HAP-1 (cell line): ENCODE measurements at places on chromosomes 1 and 21.
A peak's percentile ranks its signal among the peaks of the same experiment; 100 is the strongest.

GRCh38 chr21:18041012-18041411 lies 203.6 kb upstream of the CHODL start:
- DNase-seq = peak; percentile 45

- no peak for DNase-seq
Measured at GRCh38 chr1:216458812-216459211, 35.6 kb upstream of the USH2A start.

DNA sequence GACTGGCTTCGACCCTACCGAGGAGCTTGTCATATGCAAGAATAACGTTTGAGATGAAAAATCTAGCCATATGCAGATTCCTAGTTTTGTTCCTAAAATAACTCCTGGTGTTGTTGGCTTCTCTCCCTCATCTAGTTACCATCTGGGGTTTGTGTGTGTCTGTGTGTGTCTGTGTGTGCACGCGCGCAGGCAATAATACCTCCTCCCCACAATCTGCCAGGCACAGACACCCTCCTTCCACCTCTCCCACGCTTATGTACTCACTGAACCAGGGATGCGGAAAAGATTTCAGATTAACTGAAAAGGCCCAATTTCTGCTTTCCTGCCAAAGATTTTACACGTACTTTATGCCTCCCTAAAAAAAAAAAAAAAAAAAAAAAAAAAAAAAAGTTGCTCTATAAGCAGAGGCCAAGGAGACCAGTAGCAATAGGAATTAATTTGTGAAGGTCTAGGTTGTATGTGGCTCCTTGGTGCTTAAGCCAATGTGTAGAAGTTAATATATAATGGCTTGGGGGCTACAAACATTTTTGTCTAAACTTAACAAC lies 452.7 kb downstream of the NUF2 start:
- DNase-seq = no peak

DNA sequence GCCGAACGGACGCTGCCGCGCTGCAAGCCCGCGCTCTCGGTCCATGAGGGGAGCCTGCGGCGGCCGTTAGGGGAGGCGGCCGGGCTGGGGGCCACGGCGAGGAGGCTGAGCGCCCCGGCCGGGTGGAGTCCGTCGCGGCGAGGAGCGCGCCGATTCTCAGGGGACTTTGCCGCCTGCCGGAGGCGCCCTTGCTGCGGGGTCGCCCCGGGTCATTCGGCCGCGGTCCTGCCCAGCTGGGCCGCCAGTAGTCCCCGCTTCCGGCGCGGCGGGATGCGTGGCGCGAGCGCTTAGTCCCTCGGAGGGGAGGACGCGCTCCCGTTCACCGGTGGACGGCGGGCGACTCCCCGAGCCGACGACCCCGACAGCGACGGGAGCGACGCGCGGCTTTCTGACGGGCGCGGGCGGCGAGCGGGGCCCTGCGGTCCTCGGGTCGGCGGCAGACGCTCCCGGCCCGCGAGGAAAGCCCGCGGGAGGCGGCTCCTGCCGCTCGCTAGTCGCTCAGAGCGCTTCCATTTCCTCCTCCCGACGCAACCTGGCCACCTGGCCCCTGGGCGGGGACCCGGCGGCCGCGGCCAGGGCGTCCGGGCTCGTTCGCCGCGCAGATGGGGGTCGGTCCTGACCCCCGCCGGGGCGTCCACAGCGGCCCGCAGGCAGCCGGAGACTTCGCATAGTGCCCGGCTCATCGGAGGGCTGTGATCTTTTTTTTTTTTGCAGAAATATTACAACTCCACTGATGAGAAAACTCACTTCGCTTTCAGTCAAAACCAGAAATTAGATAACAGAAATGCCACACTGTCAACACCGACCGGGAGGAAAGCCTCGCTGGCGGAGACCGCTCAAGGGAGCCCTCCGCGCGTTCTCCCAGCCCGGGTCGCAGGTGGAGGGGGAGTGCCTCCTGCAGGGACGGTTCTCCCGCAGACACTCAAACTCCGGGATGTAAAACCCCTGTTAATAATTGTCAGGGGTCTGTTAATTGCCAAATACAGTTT lies 641 bp upstream of the ZBTB21 start:
- peak; percentile 46 for DNase-seq

DNA sequence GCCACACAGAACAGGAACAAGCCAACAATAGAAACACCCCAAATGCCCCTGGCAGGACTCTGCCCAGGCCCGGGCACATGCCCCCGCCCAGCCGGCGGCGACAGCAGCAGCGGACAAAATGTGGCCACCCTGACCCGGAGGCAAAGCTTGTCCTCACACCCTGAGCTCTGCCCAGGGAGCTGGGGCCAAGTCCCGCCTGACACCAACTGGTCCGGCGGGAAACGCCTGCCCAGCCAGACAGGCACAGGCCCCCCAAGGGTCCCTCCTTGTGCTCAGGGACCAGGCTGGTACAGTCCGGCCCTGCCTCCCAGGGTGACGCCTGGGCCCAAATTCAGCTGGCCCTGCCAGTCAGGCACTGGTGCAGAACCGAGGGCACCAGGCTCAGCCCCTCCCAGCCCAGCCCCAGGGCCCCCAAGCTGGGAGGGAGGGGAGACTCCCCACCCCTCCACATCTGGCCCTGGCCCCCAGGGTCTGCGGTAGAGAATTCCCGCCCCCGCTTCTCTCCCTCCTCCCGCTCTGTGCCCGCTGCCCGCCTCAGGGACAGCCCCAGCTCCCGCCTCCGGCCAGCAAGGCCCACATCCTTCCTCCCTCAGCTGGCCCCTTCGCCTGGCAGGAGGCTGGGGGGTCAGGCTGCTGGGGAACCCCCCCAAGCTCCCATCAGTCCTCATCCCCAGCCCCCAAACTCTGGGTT lies 2.0 kb downstream of the AHDC1 start:
- DNase-seq = no peak

- no peak for DNase-seq
Measured at GRCh38 chr1:212713465-212714136, 14.0 kb upstream of the BATF3 start.

- DNase-seq = no peak
Measured at GRCh38 chr1:43493661-43494450, 36.8 kb upstream of the PTPRF start.

GRCh38 chr1:224498574-224499170 lies 64.1 kb upstream of the WDR26 start:
- peak; percentile 59 for DNase-seq

GRCh38 chr1:57353654-57354053 lies 70.2 kb downstream of the DAB1 start:
- DNase-seq = no peak

DNA sequence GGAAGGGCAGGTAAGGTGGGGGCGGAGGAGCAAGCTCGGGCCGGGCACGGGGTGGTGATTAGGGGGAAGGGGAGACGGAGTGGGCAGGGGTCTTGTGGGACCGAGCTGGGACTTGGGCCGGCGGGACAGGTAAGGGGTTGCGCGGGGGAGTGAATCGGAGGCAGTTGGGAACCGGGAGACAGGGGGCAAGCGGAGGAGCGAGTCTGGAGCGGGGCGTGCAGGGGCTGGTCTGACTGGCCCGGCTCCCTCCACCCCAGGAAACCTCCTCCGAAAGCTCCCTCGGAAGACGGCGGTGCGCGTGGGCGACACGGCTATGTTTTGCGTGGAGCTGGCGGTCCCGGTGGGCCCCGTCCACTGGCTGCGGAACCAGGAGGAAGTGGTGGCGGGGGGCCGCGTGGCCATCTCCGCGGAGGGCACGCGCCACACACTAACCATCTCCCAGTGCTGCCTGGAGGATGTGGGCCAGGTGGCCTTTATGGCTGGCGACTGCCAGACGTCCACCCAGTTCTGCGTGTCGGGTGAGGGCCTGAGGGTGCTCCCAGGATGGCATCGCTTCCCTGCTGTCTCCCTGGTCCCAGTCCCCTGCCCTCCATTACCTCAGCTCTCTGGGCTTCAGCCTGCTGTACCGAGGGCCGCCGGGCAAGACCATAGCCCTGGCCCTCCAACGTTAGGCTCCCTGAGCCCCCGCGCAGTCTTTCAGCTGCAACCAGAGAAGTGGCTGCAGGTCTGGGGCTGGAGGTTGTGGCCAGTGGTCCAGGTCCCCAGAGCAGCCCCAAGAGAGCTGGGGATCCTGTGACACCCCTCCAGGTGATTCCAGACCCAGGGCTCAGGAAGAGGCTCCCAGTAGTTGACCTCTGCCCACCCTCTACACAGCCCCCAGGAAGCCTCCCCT lies 6.3 kb downstream of the OBSCN start:
- DNase-seq = no peak

GRCh38 chr1:106659490-106660244 lies 396.8 kb upstream of the PRMT6 start:
- DNase-seq = no peak

DNA sequence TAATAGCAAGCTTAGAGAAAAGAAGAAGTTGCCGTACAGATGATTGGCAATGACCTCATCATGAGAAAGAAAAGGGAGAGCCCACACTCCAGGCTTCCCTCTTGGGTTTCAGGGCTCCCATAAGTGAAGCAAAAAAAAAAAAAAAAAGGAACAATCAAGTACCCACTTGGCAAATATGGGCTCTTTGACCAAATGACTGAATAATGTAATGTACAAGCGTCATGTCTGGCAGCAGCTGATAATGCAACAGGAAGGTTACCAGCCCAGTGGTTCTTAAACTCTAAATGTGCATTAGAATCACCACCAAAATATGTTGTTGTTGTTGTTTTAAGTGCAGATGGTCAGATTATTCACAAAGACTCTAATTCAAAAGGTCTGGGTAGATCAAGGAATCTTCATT lies 13.5 kb downstream of the TNFSF4 start:
- no peak for DNase-seq

DNA sequence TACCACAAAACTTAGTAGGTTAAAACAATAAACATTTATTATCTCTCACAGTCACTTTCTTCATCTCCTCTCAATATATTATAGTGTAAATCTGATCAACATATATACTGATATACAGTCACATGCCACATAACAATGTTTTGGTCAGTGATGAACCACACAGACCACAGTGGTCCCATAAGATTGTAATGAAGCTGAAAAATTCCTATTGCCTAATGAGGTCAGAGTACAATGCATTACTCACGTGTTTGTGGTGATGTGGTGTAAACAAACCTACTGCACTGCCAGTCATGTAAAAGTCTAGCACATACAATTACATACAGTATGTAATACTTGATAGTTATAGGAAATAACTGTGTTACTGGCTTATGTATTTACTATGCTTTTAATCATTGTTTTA lies 30.1 kb downstream of the OLFML3 start:
- DNase-seq = no peak

GRCh38 chr1:205262731-205263171 lies 35.0 kb downstream of the TMCC2 start:
- no peak for DNase-seq

DNA sequence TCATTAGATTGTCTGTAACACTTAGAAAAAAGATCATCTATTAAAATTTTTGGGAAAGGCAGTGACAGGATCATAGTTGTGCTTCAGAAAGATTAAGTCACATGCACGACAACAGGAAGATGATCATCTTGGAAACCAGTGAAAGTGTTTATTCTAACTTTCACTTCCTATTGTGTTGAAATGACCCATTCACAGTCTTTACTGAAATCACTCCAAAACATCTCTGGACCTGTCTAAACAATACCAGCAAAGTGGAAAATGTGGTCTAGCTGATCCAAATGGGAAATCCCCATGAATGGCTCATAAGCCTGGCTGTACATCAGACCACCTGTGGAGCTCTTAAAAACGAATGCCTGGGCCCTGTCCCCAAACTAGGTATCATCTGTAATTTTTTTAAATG lies 111.1 kb upstream of the ETV3 start:
- no peak for DNase-seq

- no peak for DNase-seq
Measured at GRCh38 chr1:203185061-203185461, 1.4 kb downstream of the CHI3L1 start.

DNA sequence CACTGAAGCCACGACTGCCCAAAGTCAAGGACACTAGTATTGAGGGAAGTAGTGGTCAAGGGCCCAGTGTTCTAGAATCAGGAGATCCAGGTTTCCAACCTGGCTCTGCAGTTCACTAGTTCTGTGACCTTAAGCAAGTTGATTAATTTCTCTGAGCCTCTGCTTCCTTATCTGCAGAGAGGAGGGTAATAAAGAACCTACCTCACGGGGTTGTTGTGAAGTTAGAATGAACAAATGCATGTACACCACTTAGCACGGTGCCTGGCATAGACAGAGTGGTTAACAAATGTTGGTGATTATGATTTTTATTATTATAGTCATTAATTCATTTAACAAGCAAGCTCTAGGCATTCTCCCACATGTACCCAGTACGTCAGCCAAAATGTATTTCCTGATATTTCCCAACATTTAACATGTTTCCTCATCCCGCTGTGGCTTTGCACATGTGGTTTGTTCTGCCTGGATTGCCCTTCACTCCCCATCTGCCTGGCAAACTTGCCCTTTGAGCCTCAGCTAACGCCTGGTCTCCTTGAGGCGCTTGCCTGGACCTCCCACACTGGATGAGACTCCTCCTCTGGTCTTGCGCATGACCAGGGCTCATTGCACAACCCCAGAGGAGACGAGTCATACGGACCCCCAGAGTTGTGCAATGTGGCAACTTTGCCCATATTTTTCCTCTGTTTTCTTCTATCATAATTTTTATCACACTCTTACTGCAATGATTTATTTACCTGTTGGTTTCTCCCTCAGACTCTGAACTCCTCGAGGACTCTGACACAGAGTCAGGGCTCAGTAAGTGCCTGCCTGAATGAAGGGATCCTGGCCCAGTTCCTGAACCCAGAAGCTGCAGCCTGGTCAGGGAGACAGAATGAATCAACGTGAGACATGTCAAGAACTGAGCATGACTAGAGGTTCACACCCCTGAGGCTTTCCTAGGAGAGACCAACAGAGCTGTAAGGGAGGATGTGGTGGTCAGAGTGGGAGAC lies 20.7 kb upstream of the MFSD2A start:
- DNase-seq = no peak

DNA sequence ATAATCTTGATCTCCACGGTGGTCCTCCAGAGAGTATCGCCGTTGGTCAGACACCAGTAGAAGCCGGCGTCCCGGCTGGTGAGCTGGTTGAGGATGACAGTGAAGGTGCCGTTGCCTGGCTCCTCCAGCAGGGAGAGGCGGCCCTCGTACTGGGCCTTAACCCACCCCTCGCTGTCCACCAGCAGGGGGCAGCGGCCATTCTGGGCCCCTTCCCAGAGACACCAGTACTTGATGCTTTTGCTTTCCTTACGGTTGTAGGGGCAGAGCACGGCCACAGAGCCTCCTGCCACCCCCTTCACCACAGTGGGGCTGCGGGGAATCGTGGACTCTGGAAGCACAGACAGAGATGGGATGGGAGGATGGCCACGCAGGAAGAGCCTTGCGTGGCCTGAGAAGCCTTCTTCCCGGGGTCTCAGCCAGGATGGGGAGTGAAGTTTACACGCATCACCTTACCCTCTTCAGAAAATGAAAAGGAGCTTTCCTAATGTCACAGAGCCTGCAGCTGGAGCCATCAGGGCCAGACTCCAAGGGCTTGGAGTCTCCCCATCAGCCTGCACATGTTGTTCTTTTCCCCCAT lies 10.7 kb downstream of the PIGR start:
- peak; percentile 8 for DNase-seq

GRCh38 chr1:174090471-174090870 lies 68.3 kb upstream of the RC3H1 start:
- DNase-seq = no peak
